Calu3 (cell line): ENCODE measurements at places on chromosomes 7 and 10. TPM values are rescaled to one million over a fixed set of nuclear protein-coding genes. Genes with fewer than 3 reads are reported as not detected.

- no peak for DNase-seq
Measured at GRCh38 chr10:31063841-31064240, 32.2 kb upstream of the ZNF438 start.

Gene FGFR2
- total RNA-seq, result 53.6 and 57.9 TPM in 2 replicates

DNA sequence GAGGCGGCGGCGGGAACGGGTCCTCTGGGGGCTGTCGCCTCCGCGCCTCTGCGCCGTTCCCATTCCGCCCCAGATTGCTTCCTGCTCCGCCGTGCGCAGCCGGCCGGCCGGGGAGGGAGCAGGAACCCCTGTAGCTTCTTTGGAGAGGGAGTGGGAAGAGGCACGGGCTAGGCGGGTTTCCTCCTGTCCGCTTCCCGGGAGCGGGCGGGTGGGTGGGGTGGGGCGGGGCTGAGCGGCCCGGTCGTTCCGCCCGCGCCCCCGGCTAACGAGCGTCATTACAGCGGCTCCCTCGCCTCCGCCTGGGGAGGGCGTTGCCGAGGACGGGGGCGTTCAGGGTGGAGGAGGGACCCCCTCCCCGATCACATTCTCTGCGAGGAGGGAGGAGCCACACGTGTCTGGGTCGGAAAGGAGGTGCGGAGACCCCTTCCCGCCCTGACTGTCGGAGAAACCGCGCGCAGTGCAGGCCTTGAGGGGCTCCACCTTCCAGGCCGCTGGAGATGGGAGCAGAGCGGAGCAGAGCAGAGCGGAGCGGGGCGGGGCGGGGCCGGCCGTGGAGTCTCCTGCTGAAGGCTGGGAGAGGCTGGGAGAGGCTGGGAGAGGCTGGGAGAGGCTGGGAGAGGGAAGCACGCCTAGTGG, 39.7 kb downstream of the AGAP3 start:
- no peak for DNase-seq

Gene RELN
- 0.31 and 0.44 TPM in 2 replicates for total RNA-seq

DNA sequence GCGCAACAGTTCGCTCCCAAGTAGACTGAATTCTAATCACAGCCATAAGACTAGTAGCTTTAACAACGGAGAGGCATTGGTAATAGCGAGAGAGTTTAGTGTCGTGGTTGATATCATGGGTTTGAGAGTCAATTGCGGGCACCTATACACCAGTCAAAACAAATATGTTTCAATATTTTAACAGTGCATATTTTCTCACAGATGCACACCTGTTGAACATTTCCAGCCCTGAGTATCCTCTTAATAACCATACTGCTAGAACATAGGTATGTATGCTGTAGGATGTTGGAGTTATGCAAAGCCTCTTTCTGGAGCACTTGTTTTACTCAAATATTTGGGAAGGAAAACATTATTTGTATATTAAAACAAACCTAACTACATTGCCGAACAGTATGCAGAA, 92.9 kb downstream of the FAM107B start:
- no peak for DNase-seq

Gene LRRD1
- total RNA-seq, result not detected in 2 replicates

Gene ABCA13
- 9.4 and 12.1 TPM in 2 replicates for total RNA-seq

DNA sequence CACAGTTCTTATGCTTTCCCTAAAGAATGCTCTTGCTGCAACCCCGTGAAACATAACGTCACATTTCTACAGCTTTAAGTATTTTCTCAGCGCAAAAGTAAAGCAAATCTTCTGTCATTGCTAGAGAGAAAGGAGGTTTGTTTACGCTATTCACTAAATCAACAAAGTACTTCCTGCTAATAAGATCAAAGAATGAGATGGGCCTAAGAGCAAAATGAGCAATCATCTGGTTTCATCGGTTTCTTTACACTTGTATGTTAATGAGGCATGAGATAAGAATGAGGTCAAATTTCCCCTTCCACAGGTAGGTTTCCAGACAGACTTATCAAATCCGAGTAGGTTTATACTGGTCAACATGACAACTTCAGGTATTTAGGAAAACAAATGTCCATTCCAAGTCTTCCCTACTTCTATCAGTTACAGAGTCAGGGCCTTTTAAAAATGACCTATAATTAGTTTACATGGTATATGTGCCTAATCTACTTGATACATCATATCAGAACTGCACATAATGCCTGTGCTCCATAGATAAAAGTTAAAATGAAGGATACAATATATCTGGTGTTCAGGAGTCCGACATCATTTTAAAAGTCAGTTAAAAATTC, 8.4 kb downstream of the USP6NL start:
- no peak for DNase-seq

GRCh38 chr7:17855202-17855601, 85.1 kb downstream of the SNX13 start:
- no peak for DNase-seq

GRCh38 chr7:50397320-50397970, 52.7 kb downstream of the FIGNL1 start:
- no peak for DNase-seq

Gene CAMK2G
- total RNA-seq, result 58.1 and 58.9 TPM in 2 replicates

GRCh38 chr10:12510984-12511383, 161.6 kb downstream of the CAMK1D start:
- no peak for DNase-seq

DNA sequence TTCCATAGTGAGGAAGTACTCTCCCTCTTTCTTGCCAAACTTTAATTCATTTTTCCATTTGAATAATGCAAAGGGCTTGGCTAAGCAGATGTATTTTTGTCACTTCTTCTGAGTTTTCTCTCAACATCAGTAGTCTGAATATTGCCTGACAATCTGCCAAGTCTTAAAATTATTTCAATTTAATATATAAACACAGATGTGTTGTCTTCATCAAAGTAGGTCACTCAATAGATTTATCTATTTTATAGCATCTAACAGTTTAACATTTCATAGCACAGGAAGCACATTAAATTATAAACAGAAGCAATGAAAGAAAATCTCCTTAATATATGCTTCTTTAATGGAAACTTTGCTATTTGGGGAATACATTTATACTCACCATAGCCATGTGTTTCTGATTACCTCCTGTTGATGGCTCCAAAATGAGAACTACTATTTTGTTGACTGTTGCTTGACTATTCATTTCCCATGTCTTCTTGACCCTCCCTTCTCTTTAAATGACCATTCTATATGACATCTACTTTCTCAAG, 4.5 kb downstream of the CPED1 start:
- DNase-seq, result no peak

GRCh38 chr7:23530405-23530804, 1.4 kb downstream of the TRA2A start:
- DNase-seq, result peak; percentile 56

Gene BTBD16
- total RNA-seq, result 0.35 TPM in 1 of 2 replicates, not detected in the other

DNA sequence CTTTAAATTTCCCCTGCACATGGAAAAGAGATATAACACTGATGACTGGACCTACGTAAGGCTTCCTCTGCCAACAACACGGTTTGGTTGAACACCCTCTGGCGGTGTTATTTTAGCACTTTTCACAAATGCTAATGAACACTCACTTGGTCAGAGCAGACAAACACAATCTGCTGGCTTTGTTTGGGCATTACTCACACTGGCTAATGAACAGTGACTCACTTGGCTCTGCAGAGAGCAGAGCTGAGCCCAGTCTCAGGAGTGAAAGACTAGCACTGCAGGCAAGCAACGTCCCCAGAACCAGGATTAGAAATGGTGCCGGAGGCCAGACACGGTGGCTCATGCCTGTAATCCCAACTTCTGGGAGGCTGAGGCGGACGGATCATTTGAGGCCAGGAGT, 430.8 kb downstream of the PLXNA4 start:
- peak; percentile 32 for DNase-seq

GRCh38 chr7:48085433-48085791, 3.7 kb upstream of the UPP1 start:
- no peak for DNase-seq

DNA sequence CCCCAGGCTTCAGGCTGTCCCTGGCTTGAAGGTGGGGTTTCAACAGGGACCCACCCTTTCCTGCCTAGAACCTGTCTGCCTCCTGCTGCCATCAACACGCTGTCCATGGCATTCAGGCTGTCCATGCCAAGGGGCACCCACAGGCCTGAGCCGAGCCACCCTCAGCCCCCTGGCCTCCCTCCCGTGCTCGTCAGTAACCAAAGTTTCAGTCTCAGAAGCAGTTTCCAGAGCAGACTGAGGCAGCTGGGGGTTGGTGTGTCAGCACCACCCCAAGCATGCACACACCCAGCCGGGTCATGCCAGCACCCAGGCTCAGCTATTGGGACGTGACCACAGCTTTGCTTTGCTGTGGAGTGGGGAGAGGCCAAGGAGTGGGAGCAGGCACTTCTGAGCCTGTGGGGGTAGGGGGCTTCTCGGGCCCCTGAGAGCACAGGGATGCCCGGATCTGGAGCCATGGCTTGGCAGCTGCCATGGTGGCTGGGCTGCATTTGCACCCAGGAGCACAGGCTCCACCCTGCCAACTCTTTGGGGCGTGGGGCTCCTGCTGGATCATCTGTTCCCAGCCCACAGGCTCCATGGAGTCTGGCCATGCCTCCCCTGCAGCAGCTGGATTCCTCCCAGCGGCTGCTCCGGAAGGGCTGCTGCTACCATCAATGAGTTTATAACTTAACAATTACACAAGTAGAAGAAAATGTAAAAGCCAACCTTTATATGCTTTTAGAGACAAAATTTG, 314.5 kb upstream of the SEMA3C start:
- DNase-seq, result no peak

GRCh38 chr10:107715565-107715964, 551.1 kb upstream of the SORCS1 start:
- no peak for DNase-seq

DNA sequence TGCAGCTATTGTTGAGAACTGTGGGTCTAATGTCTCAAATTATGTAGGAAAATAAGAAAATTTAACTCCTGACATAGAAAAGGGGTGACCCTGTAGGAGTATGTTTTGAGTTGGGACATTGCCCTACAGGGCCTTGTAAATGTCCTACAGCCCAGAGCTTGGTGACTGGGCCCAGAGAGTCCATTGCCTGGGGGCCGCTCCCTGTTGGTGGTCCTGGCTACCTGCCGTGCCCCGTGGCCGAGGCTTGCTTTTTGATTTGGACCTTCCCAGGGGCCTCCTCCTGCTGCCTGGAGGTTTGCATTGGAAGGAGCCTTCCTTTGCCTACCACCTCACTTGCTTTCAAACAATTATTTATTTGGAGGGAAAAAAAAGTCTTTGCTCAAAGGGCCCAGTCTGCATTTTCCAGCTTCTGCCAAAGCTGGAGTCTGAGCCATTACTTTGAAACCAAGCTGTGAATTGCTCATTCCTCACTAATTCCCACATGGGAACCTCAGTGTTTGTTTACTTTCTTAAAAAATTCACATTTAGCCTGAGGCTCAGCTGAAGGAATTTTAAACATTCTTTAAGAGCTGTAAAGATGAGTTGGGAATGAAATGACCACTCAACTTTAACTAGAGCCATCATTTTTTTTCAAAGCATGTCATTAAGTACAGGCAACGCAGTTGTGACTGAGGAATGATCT, 355.0 kb downstream of the GLRX3 start:
- no peak for DNase-seq

GRCh38 chr7:152486968-152487367, 51.2 kb upstream of the KMT2C start:
- no peak for DNase-seq

DNA sequence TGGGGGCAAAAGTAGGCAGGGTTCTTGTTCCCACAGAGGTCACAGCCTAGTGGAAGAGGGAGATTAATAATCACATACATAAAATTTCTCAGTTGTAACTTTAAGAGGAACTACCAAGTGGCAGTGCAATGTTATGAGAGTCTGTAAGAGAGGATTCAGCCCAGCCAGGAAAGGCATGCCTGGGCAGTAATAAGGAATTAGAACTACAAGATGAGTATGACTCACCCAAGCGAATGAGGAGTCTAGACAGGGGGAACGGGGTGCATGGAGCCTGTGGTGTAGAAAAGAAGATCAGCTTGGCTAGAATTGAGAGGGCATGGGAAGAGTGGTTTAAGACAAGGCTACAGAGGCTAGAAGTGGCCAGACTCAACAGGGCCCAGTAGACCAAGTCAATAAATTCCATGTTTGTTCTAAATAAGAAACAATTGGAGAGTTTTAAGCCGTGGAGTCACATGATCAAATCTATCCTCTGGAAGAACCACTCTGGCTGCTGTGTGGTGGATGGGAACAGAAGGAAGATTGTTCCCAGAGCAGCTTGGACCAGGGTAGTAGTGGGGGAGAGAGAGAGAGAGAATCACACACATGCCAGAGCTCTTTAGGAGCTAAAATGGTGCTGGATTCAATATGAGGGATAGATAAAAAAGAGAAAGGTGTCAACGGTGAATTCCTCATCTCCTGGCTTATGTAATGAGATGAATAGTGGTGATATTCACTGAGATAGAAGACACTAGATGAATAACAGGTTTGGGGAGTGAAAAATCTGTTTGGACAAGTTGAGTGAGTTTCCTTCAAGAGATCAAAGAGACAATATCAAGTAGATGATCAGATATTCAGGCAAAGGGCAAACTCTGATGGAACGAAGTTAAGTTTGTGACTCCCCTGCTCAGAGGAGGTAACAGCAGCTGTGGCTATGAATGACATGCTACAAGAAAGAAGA, 265.1 kb downstream of the FGFR2 start:
- DNase-seq, result no peak

DNA sequence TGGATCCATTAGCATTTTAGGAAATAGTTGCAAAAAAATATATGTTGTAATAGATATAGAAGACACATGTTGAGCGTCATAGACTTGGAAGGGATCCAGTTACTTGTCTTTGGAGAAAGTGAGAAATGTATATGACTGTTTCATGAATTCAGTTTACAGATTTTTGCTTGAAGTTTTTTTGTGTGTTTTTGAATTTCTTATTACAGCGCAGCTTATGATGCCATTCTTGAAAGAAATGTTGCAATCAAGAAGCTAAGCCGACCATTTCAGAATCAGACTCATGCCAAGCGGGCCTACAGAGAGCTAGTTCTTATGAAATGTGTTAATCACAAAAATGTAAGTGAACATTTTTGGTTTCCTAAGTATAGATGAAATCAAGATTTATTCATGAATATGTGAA, 98.2 kb downstream of the MAPK8 start:
- no peak for DNase-seq

Gene HOXA5
- total RNA-seq, result 8.3 and 10.6 TPM in 2 replicates

Gene IFIT2
- 40.8 and 139 TPM in 2 replicates for total RNA-seq

DNA sequence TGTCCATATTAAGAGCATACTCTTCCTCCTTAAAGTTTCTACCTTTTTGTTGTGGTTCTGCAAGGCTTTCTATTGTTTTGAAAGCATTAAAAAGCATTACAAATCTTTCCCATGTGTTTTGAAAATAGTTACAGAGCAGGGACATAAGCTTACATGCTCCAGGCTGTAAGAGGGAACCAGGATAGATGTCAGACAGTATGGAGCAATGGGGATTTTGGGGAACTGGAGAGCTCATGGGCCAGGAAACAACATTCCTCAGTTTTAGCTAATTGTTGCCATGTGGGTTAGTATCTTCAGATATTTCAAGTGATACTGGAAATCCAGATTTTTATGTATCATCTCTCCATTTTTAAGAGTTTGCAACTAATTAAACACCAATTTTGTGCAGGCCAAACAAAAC, 3.5 kb downstream of the MDFIC start:
- DNase-seq, result no peak
